ENCODE measurements at places on chromosomes 2 and 18. TPM values are rescaled to one million over a fixed set of nuclear protein-coding genes. Genes with fewer than 3 reads are reported as not detected.

CASP10 gene
- 29.7 TPM for total RNA-seq

DUSP2 gene
- total RNA-seq = 891 TPM

MTHFD2 gene
- total RNA-seq = 32.1 TPM

DAW1 gene
- not detected for total RNA-seq

GAL3ST2 gene
- total RNA-seq = 2.5 TPM

FIGN gene
- not detected for total RNA-seq

APOB gene
- total RNA-seq = not detected

CNTNAP5 gene
- total RNA-seq = not detected

PLGLB1 gene
- 2.7 TPM for total RNA-seq

NFU1 gene
- 19.5 TPM for total RNA-seq

RAMP1 gene
- 2.1 TPM for total RNA-seq

GPR39 gene
- total RNA-seq = not detected

PTGR3 gene
- 9.4 TPM for total RNA-seq

PSD4 gene
- 47.2 TPM for total RNA-seq

STPG4 gene
- 1.2 TPM for total RNA-seq

MYO7B gene
- 1.0 TPM for total RNA-seq

SLC16A14 gene
- total RNA-seq = 0.31 TPM

ANKMY1 gene
- total RNA-seq = 24.1 TPM

ALLC gene
- total RNA-seq = not detected

TMEM178A gene
- not detected for total RNA-seq

CFC1 gene
- total RNA-seq = not detected

PROC gene
- 0.84 TPM for total RNA-seq

FEV gene
- not detected for total RNA-seq

EIF2AK3 gene
- 107 TPM for total RNA-seq

ZNF804A gene
- total RNA-seq = 0.73 TPM

FMNL2 gene
- 1.2 TPM for total RNA-seq

LOXHD1 gene
- total RNA-seq = 0.63 TPM

INHA gene
- not detected for total RNA-seq

GPR35 gene
- total RNA-seq = 40.8 TPM

CCDC178 gene
- total RNA-seq = not detected

SKA1 gene
- total RNA-seq = 0.73 TPM

ARHGEF4 gene
- total RNA-seq = 1.5 TPM

CARF gene
- 12.5 TPM for total RNA-seq

LYPD1 gene
- not detected for total RNA-seq

CIB4 gene
- not detected for total RNA-seq

CFAP53 gene
- not detected for total RNA-seq

RBM44 gene
- 3.5 TPM for total RNA-seq

SCN2A gene
- total RNA-seq = under 0.01 TPM

NYAP2 gene
- total RNA-seq = 0.10 TPM

TLK1 gene
- 57.4 TPM for total RNA-seq

IL1R2 gene
- 1.4 TPM for total RNA-seq

ZC3H6 gene
- 10.2 TPM for total RNA-seq

CCDC141 gene
- total RNA-seq = 33.9 TPM

ERFE gene
- 0.10 TPM for total RNA-seq
